ENCODE measurements at places on chromosomes 2 and 18. TPM values are rescaled to one million over a fixed set of nuclear protein-coding genes. Genes with fewer than 3 reads are reported as not detected.

DNA sequence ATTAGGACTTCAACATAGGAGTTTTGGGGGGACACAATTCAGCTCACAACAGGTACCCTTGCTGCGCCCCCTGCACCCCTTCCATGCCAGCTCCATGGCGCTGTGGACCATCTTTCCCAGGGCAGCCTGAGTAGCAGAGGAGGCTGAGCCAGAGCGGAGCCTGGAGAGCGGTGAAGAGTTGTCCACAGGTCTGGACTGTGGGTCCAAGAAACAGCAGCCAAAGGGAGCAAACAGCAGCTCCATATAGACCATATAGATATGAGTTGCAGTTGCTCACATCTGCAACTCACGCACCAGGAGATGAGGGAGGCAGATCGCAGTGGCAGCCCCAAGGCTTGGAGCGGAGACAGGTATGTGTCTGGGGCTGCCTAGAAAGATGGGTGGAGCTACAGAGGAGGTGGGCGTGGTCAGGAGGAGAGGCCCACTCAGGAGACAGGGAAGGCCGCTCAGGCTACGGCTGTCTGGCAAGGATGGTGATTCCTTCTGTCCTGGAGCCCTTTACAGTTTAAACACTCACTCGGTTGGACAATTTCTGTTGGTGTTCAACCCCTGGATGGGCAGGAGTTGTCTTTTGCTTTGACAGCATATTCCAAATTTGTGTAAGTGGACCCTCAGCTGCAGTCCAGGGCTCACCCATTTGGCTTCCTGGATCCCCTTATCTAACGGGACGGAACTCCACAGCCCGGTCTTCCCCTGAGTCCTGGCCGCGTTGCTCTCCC is 155.1 kb downstream of the LPIN1 start:
- DNase-seq, result no peak

DNA sequence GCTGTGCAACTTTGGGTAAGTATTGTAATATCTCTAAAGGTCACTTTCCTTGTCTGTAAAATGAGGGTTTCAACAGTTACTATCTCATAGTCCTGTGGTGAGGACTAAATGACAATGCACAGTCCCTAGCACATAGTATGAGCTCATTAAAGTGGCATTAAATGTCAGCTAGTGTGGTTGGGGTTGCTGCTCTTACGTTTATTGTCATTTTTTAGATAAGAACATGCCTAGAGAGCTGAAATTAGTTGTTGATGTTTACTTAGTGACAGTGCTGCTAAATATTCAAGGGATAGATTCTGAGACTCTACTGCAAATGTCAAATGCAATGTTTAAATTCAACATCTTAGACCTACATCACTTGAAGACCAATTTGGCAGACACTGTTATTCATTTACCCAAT is 356.1 kb upstream of the ETAA1 start:
- no peak for DNase-seq

DNA sequence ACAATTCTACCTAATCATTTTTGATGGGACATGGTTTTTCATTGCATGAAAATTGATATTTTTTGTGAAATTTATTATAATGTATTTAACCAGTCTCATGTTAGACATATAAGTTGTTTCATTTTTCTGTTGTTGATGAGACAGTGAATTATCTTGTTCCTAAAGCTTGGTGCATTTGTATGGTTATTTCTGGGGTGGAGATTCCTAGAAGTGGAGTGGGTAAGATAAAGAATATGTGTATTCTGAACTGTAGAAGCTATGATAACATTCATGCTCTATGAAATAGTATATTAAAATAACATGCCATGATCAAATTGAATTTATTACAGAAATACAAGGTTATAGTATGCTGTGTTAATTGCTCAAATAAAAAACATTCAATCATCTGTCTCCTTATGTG is 69.2 kb downstream of the BOLA3 start:
- DNase-seq, result no peak

DNA sequence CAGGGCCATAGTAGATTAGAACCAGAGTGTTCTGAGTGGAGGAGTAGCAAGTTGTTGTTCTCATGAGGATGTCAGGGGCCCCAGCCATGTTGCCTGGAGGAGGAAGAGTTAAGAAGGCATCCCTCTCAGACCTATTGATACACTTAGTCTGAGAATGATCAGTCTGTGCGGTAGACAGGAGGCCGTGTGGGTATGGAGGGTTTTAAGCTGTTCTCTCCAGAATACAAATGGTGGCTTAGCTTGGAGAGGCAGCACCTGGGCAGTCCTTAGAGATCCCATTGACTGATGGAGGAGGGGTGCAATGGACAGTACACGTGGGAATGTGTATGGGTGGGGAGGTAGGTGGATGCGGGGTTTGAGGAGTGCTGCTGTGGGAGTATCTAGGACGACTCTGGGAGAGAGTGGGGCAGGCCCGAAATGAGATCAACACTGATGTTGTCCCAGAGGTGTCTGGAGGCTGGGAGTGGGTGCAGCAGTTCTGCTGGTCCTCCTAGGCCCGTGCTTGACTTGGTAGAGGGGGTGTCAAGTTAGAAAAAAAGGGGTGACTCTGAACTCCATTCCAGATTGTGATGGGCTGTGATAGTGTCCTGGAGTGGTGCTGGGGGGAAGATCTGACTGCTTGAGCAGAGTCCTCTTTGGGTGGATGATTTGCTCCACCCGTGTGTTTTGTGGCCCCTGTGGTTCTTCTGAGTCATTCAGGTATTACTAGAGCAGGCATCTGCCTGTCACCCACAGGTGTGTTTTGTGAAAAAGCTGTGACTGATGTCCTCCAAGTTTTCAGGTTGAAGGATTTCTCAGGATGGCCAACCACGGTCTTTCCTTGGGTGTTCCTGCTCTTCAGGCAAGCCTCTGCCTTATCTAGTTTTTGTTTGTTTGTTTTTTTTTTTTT is 44.7 kb downstream of the C2orf42 start:
- DNase-seq, result no peak

- peak; percentile 72 for DNase-seq
Measured at GRCh38 chr2:165293440-165294420, 54.5 kb downstream of the SCN2A start.

DNA sequence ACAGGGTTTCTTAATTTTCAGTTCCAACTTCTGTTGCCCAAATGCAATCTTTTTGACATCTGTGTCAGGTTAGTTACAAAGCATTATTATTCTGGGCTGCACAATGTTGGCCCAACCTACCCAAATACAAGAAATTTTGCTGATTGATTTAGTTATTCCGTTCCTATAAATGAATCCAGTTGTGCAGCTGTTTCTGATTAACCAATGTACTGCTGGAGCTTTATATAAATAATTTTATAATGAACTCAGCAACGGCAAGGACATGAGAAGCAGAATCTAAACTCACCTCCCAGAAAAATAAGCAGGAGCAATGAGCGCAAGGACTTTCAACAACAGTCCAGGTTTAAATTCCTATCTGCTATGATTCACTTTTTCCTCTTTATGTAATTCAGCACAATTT is 76.3 kb upstream of the WIPF1 start:
- DNase-seq, result no peak

GRCh38 chr2:73984922-73985307 is 205 bp downstream of the TET3 start:
- no peak for DNase-seq

DNA sequence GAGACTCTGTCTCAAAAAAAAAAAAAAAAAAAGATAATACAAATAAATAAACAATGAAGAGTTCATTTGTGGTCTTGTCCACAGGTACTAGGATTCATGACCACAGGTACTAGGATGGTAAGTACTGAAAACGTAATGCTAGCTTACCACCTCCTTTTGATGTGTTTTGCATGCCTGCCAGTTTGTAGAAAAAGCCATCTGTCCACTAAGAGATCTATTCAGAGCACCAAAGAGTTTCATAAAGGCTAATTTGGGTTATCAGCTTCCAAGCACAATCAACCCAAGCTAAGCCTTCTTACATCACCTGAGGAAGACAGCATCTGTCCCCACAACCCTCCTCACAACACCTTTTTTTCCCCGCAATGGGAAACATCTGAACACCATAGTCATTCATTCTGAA is 477.2 kb downstream of the ZEB2 start:
- DNase-seq, result no peak

GRCh38 chr2:24623535-24623934 is 132.5 kb downstream of the NCOA1 start:
- no peak for DNase-seq

- DNase-seq, result no peak
Measured at GRCh38 chr2:241905716-241906377, 36.3 kb downstream of the RTP5 start.

The SLC5A7 gene
- 0.84 TPM for total RNA-seq

The OLA1 gene
- total RNA-seq, result 66.3 TPM
